ENCODE measurements at places on chromosomes 2 and 18. TPM values are rescaled to one million over a fixed set of nuclear protein-coding genes. Genes with fewer than 3 reads are reported as not detected.

DSG1 gene
- total RNA-seq = not detected

SKA1 gene
- 1.2 TPM for total RNA-seq

APOB gene
- 0.53 TPM for total RNA-seq

GRCh38 chr18:48715711-48716361, 177.0 kb downstream of the CTIF start:
- H3K4me3 ChIP-seq = no peak overlapping the region
- H3K27me3 ChIP-seq = no peaks in the 10 kb centered on the region
- peak; percentile 75 for DNase-seq
- peak overlapping the region; percentile 79 for H3K27ac ChIP-seq
- H3K4me1 ChIP-seq = peaks cover 40% of the 10 kb centered on the region

- H3K36me3 ChIP-seq = no peaks in the 10 kb centered on the region
- H3K27ac ChIP-seq = no peak overlapping the region
- H3K27me3 ChIP-seq = no peaks in the 10 kb centered on the region
- peaks cover 16% of the 10 kb centered on the region for H3K4me1 ChIP-seq
Measured at GRCh38 chr2:121969766-121970639, 214.6 kb downstream of the TSN start.
